ENCODE measurements at places on chromosomes 3 and 15.

DNA sequence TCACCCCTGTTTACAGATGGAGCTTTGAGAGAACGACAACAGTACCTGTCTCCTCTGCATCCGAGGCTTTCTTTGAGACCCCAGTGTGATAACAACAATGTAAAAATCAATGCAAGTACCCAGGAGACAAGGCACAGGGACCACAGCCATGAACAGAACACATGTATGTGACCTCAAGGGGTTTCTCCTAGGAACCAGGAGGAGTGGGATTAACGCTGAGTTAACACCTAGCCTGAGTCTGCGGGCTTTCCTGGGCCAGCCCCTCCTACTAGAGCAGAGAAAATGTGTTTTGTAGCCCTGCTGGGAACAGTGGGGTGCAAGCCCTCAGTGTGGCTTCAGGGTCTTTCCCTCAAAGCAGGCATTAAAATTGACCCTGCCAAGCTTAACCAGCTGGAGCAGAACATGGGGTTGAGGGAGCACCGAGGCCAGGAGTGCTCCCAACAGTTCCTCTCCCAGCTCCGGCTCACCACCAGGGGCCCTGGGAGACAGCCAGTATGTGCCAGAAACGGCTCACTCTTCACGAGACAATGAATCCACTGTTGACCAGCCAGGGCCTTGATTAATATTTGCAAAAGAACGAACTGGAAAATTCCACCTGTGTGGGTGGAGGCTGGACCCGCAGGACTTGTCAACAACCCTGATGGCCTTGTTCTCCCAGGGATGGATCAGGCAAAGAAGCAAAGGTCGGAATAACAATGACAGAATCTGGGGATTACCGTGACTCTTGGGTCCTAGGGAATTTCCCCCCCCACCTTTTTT is 3.6 kb downstream of the CHDH start:
- DNase-seq = no peak

GRCh38 chr3:148971401-148972163 is 19.8 kb upstream of the GYG1 start:
- no peak for DNase-seq

DNA sequence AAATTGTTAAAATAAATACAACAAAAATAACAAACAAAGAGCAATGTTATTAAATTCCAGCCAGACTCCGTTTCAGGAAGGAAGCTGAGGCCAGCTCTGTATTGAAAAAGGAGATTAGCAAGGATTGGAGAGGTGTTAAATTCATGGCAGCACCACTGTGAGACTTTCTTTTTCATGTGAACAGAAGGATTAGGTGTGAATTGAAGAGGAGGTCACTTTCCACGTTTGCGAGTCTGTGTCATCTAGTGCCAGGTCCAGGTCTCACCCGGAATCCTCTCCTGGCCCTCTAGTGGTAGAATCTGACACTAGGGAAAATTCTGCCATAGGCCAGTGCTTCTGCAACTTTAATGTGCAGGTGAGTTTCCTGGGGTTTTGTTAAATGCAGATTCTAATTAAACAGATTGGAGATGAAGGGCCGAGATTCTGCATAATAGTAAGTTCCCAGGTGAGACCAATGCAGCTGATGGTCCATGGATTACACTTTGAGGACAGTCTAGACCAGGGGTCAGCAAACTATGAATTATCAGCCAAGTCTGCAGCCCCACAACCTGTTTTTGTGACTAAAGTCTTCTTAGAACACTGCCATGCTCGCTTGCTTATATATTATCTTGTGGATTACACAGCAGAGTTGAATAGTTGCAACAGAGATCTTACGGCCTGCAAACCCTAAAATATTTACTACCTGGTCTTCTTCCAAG is 9.2 kb upstream of the SLC6A1 start:
- DNase-seq = no peak

GRCh38 chr3:69568458-69568857 is 170.8 kb upstream of the MITF start:
- no peak for DNase-seq

DNA sequence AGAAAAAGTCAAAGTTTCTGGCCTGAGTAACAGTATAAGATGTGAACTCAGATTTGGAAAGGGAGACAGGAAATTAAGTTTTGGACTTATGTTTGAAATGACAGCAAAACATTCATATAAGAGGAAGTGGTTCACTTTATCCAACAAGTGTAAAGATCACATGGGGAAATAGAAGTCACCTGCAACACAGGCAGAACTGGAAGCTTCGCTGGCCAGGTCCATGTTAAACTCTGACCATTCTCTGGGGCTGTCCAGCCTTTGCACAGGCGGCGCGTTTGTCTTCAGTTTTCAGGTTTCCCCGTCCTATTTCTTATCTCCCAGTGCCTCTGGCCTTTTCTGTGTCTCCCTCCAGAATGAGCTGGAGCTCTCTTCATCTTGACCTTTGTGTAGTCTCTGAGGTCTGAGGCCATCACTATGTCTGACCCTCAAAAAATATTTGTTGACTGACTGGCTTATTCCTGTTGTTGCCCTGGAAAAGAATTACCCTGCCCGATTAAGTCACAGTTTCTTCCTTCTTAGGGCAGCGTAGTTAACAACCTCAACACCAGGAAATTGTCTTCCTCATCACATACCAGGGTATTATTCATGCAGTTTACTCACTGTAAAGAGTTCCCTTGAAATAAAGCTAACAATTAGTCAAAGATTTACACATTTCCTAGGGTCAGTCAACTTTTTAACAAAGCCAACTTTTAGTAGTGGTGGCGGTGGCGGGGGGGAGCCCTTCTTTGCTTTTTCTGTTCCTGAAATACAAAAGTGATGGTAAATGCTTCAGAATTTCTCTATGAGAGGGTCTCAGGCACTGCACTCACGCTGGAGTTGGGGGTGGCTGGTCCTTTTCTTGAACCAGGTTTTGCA is 959 bp upstream of the RASA2 start:
- no peak for DNase-seq

DNA sequence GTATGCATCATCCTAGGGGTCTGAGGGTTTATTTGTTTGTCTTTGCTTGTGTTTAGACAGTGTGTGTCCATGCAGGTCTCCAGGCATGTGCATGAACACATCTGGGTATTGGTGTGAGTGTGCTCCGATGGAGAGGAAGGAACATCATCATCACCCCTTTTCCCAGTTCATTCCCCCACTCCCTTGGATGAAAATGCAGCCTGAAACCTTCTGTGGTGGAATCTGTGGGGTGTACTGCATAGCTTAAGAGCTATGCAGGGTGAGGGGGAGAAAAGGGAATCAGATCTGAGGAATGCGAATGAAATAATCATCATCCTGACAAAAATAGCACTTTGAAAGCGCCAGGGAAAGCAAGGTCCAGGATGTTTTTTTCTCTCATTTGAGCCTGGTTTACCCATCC is 520.1 kb downstream of the NTRK3 start:
- no peak for DNase-seq

DNA sequence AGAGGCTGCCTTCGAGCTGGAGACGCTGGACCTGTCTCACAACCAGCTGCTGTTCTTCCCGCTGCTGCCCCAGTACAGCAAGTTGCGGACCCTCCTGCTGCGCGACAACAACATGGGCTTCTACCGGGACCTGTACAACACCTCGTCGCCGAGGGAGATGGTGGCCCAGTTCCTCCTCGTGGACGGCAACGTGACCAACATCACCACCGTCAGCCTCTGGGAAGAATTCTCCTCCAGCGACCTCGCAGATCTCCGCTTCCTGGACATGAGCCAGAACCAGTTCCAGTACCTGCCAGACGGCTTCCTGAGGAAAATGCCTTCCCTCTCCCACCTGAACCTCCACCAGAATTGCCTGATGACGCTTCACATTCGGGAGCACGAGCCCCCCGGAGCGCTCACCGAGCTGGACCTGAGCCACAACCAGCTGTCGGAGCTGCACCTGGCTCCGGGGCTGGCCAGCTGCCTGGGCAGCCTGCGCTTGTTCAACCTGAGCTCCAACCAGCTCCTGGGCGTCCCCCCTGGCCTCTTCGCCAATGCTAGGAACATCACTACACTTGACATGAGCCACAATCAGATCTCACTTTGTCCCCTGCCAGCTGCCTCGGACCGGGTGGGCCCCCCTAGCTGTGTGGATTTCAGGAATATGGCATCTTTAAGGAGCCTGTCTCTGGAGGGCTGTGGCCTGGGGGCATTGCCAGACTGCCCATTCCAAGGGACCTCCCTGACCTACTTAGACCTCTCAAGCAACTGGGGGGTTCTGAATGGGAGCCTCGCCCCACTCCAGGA is 21.1 kb downstream of the NRROS start:
- DNase-seq = no peak

- DNase-seq = no peak
Observed at GRCh38 chr3:23885210-23885609, 31.6 kb downstream of the NKIRAS1 start.

GRCh38 chr3:141384157-141384556 is 15.9 kb downstream of the ZBTB38 start:
- DNase-seq = no peak

DNA sequence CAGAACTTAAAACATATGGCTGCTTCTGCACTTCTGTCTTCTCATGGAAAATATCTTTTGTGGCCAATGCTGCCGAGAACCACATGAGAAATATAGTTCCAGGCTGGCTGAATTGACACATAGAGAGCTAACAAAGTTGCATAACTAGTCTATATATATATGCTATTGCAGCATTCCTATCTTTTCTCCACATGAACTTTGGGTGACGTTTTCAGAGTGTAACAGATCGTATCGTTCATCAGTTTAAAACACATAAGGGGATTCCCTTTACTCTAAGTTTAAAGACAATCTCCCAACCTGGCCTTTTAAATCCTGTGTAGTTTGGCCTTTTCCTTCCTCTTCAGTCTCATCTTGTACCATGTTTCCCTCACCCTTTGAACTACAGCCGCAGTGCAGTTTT is 394.2 kb upstream of the CBLB start:
- DNase-seq = no peak

DNA sequence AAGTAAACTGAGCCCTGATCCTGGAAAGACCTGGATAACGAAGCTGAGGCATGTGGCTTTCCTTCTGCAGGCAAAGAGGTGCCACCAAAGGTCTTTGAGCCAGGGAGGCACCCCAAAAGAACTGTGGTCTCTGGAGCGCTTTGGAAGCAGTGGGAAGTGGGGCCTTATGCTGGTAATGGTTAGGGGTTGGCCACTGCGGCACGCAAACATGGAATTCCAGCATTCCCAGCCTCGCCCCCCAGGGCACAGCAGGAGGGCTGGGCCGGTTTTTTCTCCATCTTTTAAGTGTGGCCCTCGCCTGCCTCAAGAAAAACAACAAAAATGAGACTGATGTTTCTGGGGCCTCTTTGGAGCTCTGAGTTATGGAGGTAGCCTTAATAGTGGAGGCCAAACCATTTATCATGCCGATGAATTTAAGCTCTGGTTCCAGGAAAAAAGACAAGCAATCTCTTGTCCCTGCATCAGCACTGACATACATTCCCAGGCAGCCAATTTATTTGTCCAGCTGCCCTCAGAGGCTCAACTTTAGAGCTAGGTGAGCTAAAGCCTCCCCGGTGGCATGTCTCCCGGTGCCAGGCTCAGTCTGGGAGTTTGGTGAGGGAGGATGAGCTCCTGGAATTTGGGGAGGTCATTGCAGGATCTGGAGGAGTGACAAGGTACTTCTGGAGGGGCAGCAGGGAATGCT is 109.0 kb downstream of the TLE3 start:
- DNase-seq = no peak

DNA sequence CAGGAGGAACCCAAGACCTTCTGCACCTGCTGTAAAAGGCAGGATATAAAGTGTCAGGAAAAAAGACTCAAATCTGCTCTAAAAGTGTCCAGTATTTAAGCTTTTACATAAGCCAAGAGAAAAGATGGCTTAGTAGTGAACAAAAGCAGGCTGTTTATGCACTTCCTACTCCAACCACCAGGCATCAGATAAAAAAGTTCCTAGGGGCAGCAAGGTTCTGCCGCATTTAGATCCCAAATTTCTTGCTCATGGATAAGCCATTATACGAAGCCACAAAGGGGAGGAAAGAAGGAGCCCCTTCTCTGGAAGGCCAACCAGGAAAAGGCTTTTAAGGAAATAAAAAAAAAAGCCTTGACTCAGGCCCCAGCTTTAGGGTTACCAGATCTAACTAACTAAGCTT is 10.6 kb upstream of the SLC9C1 start:
- DNase-seq = no peak

DNA sequence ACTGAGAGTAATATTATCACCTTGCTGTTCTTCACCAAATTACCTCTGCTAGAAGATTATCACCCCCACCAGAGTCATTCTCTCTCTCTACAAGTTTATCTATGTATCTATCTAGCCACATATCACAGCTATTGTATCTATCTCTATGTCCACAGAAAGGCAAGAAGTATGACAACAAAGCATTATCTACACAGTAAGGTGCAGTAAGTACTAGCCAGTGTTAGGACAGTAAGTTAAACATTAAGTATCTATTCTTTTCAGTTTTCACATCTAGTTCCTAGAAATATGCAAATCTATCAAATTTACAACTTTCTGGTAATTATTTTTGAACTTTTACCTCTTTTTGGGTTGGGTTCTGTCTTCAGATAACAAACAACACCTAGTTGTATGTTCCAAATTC is 26.5 kb upstream of the XXYLT1 start:
- no peak for DNase-seq

GRCh38 chr3:22582266-22582665 is 620.9 kb upstream of the UBE2E2 start:
- no peak for DNase-seq

DNA sequence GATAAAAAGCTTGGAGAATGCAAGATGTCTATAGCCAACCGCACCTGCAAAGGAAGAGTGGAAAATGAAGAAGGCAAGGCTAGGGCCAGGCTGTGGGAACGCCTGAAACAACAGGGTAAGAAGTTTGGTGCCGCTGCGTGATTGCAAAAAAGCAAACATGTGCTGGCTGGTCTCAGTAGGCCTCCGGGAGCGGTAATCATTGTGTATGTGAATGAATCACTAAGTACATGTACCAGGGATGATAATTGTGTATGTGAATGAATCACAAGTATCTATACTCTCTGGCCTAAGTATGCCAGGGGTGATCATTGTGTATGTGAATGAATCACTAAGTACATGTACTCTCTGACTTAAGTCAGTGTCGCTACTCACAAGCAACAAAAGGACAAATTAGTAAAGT is 40.3 kb upstream of the PARL start:
- no peak for DNase-seq

- DNase-seq = no peak
Observed at GRCh38 chr3:110965976-110966375, 105.6 kb upstream of the NECTIN3 start.

GRCh38 chr3:160040181-160040580 is 51.5 kb downstream of the IL12A start:
- no peak for DNase-seq

DNA sequence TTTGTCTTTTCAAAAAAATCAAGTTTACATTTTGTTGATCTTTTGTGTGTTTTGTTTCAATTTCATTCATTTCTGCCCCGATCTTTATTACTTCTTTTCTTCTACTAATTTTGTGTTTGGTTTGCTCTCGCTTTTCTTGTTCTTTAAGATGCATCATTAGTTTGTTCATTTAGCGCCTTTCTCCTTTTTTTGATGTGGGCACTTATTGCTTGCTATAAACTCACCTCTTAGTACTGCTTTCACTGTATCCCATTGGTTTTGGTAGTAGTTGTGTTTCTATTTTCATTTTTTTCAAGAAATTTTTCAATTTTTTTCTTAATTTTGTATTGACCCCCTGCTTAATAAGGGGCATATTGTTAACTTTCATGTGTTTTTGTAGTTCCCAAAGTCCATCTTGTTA is 34.4 kb downstream of the PRKCI start:
- no peak for DNase-seq

Data from CD4-positive, alpha-beta T cell (primary cell).